Amniotic stem cell (primary cell): ENCODE measurements at places on chromosomes 6 and 20.

GRCh38 chr6:167093922-167094432, 28.9 kb upstream of the CCR6 start:
- no peak for DNase-seq

- DNase-seq: no peak
Measured at GRCh38 chr6:156875062-156875461, 97.9 kb downstream of the ARID1B start.

GRCh38 chr6:46051962-46052361, 36.3 kb upstream of the CLIC5 start:
- no peak for DNase-seq

DNA sequence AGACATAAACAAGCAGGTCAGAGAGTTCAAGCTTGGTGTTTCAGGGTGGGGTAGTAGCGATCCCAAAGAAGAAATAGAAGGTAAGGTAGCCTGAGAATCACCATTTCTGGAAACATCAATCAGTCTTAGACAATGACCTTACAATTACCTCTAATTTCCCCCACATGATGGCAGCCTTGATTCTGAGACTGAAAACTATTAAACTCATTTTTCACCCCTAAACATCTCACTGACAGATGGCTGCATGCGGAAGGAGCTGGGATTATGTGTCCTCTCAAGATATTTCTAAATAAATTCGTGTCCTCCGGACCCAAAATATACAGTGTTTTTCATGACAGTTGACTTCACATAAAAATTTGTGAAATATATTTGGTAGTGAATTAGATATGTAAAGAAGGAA, 61.0 kb downstream of the KIF6 start:
- no peak for DNase-seq

GRCh38 chr20:32580970-32581838, 3.9 kb downstream of the NOL4L start:
- no peak for DNase-seq

GRCh38 chr20:38302786-38303185, 1.2 kb upstream of the BPI start:
- no peak for DNase-seq

DNA sequence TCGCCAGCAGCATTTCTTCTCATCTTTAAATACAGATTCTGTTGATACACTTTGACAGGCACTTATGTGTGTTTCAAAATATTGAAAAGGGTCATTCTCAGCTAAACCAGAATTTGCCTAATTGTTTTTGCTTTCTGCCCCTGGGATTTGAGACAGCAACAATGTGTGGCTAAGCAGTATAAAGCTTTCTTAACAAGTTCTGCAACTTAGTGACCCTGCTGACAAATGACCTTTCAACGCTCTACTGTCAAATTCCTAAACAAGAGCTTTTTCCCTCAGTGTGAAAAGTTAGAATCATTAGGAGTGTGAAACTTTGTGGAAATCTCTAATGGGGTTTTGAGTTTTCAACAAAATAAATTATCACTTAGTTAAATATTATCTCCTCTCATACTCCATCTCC, 414.6 kb downstream of the RFPL4B start:
- no peak for DNase-seq

DNA sequence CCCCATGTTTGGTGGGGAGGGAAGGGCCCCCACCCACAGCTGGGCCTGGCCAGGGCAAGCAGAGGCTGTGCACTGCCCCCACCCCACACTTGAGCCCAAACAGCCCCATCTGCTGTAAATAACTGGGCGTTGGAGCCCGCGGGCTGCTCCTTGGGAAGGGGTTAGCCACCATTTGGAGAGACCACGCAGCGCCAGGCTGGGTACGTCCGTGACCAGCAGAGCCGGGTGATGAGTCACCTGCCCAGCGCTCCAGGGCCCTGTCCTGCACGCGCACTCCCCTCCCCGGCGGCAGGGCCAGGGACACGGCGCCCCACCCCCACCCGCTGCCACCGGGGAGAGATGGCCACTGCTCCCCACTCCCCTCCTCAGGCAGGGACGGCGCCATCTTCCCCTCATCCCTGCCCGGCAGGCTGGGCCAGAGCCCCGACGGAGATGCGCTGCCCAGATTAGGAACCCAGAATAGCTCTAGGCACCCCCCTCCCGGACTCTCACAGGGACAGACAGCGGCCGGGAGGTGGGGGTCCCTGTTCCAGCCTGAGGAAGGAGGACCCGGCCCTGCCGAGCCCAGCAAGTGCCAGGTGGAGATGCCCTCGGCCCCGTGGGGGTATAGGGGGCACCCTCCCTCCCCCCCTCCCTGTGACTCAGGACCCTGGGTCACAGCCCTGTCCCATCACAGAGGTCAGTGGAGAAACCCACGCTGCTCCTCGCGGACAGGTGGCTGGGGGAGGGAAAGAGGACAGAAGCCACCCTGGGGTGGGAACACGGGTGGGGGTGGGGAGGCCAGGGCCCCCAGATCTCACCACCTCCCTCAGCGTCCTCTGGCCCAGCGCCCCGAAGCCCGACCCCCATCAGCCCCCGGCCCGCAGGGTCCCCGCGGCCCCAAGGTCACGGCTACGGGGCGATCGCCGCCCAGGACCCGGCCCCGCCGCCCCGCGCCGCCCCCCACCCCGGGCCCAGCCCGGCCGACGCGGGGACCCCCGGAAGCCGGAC, 642 bp downstream of the EEF1A2 start:
- no peak for DNase-seq
